RCC 7860 (cell line): ENCODE measurements at places on chromosomes 3 and 15.

DNA sequence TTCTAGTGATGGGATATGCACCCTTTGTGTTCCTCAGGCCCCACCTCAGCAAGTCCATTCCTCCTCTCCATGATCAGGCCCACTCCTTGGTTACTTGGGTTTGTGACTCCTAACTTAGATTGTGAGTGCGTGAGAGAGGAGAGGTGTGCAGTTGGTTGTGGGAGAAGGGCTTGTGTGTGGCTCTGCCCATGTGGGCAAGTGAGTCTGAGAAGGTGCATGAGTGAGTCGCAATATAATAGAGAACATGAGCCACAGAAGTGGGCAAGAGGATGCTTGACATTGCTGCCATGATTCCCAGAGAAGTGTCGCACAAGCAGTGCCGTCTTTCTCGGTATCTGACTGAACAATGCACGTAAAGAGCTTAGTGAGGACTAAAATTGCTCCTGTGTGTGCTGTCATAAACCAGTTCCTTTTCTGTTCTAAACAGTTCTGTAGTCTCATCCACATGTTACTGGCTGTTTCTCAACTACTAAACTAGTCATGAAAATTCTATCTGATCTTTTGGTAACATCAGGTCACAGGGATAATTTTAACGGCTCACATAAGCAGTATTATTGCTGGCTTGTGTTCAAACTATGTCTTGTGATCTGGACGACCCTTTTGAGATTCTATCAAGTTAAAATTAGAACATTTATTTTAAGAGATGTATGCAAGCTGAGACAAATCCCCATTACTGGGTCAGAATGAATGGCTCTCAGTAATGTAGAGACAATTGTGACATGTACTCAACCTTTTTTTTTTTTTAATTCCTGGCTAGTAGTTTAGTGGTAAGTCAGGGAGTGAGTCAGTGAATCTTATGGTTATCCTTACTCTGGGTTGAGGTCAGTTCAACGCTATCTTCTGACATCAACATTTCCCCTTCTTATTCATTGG, 25.6 kb downstream of the GYG1 start:
- peak; percentile 82 for DNase-seq

GRCh38 chr3:32913790-32914446, 37.5 kb upstream of the CCR4 start:
- no peak for DNase-seq

GRCh38 chr3:134677196-134677986, 26.6 kb upstream of the KY start:
- DNase-seq: no peak

DNA sequence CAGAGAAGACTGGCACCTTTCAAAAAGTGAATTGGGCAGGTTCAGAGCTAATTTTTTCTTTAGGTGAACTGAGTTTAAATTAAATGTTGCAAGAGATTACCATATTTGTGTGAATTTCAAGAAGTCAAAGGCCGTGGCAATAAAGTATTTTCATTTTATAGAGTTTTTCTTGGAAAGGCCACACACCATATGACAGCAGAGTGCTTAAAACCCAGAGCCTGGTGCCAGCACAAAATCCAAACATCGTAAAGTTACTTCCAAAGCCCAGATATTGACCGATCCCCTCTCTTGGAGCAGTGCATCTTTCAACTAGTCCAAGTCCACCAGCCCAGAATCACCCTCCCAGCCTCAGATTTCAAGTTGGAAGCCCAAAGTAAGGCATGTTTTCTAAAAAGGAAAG, 164.5 kb downstream of the VGLL4 start:
- DNase-seq: no peak

DNA sequence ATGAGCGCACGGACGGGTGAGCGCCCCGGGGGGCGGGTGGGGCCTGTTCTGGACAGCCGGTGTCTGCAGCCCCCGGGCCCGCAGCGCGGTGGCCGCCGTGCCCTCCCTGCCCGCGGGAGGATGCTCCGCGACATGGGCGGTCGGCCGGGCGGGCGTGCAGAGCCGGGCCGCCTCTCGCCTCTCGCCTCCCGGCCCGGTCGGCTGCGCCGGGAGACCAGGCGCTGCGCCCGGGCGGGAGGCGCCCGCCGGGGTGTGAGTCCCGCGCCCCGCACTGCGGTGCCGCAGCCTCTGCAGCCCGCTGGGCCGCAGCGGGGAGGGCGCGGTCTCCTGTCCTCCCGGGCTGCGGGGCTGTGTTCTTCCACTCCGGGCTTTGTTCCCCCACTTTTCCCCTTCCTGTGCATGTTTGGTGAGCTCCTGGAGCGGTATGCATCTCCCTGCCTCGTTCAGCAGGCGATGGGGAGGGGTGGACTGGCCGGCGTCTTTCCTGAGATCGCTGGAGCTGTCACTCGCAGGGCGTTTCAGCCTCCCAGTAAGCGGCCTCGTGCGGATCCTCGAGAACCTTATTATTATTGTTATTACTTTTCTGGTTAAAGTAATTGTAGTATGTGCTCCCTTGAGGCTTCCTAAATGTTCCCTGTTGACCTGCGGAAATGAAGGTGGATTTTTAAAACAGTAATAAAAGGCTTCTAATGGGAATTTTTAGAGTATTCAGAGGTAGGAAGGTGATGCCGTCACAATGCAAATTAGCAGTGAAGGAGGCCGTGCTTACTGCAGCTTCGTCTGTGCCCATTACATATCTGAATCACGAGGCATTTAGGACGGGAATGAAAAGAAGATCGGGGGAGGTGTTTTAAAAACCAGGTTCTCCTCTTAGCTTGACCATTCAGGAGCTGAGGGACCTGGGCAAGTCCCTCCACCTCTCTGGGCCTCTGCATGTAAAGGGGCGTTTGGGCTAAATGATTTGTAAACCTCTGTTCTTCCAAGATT, 593 bp downstream of the TMOD2 start:
- no peak for DNase-seq

DNA sequence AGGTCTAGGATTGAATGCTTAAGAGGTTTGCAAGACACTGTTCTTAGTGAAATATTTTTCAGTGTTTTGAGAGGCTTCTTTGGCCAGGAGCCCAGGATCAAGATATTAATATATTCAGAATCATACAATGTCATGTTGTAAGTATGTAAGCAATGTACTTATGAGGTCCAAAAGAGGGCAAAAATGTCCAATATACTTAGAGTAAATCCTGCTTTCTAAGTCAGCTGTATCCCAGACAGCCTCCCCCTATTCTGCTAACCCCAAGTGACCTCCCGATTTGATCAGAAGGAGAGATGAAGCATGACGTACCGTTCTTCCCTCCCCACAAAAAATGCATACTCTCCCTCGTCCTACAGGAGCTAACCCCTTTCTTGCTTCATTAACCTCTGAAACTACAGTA, 70.9 kb downstream of the CHAC1 start:
- DNase-seq: no peak

DNA sequence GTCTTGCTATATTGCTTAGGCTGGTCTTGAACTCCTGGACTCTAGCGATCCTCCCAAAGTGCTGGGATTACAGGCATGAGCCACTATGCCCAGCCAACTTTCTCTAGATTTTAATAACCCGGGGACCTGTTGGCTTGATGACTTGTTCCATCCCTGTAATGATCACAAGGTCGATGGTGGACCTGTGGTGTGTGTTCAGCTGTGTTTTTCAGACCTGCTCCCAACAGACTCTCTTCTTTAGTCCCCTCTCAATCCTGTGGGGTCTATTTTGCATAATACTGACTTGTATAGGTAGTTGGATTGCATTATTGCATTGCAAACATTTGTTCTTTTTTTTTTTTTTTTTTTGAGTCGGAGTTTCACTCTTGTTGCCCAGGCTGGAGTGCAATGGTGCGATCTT, 1.9 kb downstream of the MAP2K1 start:
- no peak for DNase-seq

GRCh38 chr15:59528961-59529402, 82.6 kb upstream of the GCNT3 start:
- DNase-seq: peak; percentile 77
